ENCODE measurements at places on chromosomes 12 and 14. TPM values are rescaled to one million over a fixed set of nuclear protein-coding genes. Genes with fewer than 3 reads are reported as not detected.

DNA sequence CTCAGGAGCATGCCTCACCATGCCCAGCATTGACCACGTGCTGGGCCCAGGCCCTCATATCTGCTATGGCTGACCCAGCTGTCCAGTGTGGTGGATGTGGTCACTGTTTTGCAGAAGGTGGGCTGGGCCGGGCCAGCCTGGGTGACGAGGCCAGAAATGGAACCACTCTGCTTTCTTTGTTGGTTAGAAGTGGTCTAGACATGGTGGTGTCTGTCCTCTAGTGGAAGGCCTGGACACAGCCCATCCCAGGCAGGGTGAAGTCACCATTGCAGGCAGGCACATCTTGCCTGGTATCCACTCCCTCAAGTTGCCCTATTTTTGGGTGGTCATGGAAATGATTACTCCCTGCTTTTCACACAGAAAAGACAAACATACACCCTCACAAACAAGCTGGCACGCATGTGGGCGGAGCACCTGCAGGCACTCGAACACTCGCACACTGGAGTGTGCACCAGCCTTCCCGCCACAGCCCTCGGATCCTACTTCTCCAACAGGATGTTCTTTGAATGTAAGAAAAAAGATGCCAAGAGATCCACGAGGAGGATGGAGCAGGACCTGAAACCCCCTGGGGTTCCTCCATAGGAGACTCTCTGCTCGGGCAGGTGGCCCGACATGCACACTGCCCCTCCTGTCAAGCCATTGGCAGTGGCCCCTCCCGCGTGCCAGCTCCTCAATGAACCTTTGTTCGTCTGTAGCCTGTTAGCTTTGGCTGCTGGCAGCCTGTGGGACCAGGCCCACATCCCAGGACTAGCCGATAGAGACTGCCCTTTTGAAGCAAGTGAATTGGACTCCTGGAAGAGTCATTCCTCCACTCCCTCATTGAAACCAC lies 38.4 kb downstream of the MLXIP start:
- DNase-seq: no peak
- H3K36me3 ChIP-seq: no peaks in the 10 kb centered on the region
- no peak overlapping the region for H3K27ac ChIP-seq
- no peak overlapping the region for H3K4me3 ChIP-seq

DNA sequence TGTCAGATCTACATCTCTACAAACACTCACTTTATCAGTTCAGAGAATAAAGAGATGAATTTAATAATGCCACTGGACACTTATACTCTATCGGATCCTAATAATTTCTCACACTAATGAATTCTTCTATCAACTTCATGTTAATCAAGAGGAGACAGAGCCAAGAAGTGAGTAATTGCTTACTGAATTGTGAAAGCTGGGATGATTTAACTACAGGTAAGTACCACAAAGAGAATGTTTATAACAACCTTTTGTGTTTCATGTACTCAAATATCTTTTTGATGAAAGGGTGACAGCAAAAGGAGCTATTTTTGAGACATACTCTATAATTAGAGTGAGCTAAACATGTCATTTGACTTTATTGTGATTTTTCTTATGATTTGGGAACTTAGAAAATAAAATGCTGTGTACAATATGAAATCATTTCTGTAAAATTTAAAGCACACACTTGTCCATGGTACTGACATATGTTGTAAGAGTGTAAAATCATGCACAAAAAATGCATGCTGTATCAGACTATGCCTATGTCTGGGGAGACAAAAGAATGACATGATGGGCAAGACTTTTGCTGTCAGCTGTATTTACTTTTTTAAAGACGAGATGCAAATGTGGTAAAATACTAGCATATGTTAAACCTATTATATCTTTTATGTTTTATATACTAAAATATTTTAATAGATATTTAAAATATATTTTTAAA lies 361.2 kb downstream of the CCER1 start:
- H3K4me1 ChIP-seq: no peaks in the 10 kb centered on the region
- H3K27me3 ChIP-seq: no peaks in the 10 kb centered on the region
- H3K27ac ChIP-seq: no peak overlapping the region
- no peak for DNase-seq
- no peak overlapping the region for H3K4me3 ChIP-seq

- H3K4me3 ChIP-seq: no peak overlapping the region
- DNase-seq: no peak
- no peaks in the 10 kb centered on the region for H3K27me3 ChIP-seq
- H3K4me1 ChIP-seq: no peaks in the 10 kb centered on the region
- H3K27ac ChIP-seq: no peak overlapping the region
These were observed 34.9 kb downstream of the PALS1 start for GRCh38 chr14:67276131-67276530.

- no peaks in the 10 kb centered on the region for H3K4me1 ChIP-seq
- DNase-seq: no peak
- no peaks in the 10 kb centered on the region for H3K36me3 ChIP-seq
- no peak overlapping the region for H3K4me3 ChIP-seq
- H3K27ac ChIP-seq: no peak overlapping the region
These were observed 78.6 kb upstream of the PAWR start for GRCh38 chr12:79769189-79769859.

GRCh38 chr12:130461447-130461815 lies 123.7 kb downstream of the PIWIL1 start:
- DNase-seq: no peak
- no peak overlapping the region for H3K27ac ChIP-seq
- no peak overlapping the region for H3K4me3 ChIP-seq
- H3K27me3 ChIP-seq: no peaks in the 10 kb centered on the region
- no peaks in the 10 kb centered on the region for H3K4me1 ChIP-seq

DNA sequence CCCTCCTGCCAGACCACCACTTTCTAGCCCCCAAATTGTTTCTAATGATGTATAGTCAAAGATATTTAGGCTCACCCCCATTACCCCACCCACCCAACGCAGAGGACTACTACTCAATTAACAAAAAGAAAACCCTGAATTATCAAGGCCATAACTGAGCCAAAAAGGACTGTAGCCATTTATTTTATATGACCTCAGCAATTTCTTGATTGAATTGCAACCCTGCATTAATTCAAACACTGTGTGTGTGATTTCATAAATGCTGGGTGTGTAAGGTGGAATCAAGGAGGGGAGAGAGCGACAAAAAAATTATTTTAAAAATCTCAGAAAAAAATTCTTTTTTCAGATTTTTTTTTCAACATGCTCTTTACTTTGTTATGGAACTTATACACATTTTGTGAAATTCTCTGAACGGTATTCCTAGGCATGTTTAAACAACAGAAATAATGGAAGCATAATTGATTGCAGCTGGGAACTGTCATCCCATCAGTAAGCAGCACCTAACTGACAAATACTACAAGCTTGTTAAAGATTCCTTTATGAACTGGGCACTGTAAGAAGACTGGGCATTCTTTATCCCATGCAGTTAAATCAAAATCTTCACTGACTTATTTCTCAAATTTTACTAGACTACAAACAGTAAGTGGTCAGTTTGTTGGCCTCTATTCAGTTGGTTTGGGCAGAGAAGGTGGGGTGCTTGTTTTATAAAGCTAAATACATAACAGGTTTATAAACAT lies 179.1 kb downstream of the SOX5 start:
- no peaks in the 10 kb centered on the region for H3K27me3 ChIP-seq
- H3K4me3 ChIP-seq: no peak overlapping the region
- H3K36me3 ChIP-seq: no peaks in the 10 kb centered on the region

GRCh38 chr12:114174326-114174725 lies 208.2 kb upstream of the RBM19 start:
- H3K4me1 ChIP-seq: no peaks in the 10 kb centered on the region
- H3K36me3 ChIP-seq: no peaks in the 10 kb centered on the region
- no peak overlapping the region for H3K27ac ChIP-seq
- H3K27me3 ChIP-seq: peaks cover 39% of the 10 kb centered on the region

GRCh38 chr12:2233034-2233433 lies 180.2 kb downstream of the CACNA1C start:
- H3K27me3 ChIP-seq: peaks cover 13% of the 10 kb centered on the region
- no peak overlapping the region for H3K27ac ChIP-seq
- no peaks in the 10 kb centered on the region for H3K4me1 ChIP-seq
- H3K4me3 ChIP-seq: no peak overlapping the region

DNA sequence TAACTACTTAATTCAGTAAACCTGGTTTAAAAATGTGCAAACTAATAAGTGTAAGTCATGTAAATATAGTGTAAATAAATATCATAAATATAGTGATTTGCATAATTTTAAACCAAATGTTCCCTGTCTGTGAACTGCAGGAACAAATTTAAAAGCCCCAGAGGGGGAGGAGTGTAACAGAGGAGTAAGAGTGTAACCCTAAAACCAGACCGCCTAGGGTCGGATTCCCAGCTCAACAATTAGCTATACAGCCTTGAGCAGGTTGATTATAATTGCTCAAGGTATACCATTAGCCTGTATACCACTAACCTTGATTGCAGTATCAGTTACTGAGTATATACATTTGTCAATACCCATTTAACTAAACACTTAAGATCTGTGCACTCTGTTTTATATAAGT lies 218.4 kb downstream of the ADAMTS20 start:
- H3K27ac ChIP-seq: no peak overlapping the region
- H3K4me1 ChIP-seq: peaks cover 1% of the 10 kb centered on the region
- no peaks in the 10 kb centered on the region for H3K36me3 ChIP-seq
- no peak overlapping the region for H3K4me3 ChIP-seq

DNA sequence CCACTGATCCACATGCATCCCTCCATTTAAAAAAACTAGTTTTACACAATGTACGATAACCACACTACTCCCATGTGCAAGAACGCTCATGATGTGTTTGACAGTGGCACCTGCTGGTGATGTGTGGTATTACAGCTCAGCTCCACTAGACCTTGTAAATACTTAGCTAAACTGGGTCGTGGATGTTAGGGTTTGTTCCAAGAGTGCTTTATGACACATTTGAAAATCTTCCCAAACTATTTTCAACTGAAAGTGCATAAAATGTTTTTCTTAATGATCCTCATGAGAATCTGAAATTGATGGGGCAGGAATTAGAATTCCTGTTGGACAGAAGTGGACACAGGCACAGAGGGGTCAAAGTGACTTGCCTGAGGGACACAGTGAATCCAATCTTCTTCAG lies 99.2 kb downstream of the SCARB1 start:
- no peaks in the 10 kb centered on the region for H3K36me3 ChIP-seq
- H3K27ac ChIP-seq: no peak overlapping the region
- no peak overlapping the region for H3K4me3 ChIP-seq
- H3K27me3 ChIP-seq: no peaks in the 10 kb centered on the region
- H3K4me1 ChIP-seq: no peaks in the 10 kb centered on the region

DNA sequence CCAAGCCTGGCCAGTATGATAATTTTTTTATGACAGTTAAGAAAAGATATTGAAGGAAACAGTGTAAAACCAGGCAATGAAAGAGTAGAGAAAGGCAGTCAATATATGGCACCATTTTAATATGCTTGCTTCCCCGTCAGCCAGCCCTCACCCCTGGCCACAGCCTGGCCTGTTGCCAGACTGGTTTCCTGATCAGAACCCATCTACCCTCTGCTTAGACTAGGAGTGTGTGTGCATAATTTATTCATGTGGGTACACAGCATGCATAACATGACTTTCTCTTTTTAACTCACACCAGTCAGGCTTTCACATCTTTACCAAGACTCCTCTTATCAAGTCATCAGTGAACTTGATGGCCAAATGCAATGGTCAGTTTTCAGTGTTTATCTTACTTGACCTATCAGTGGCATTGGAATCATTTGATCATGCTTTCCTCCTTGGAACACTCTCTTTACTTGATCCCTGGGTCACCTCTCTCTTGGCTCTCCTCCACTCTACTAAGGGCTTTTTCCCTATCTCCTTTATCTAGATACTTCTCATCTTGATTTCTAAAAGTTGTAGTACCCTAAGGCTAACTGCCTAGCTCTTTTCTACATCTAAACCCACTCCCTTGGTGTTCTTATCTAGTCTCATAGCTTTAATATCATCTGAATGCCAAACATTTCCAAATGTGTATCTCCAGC lies 10.0 kb upstream of the GPR19 start:
- DNase-seq: no peak
- H3K4me3 ChIP-seq: no peak overlapping the region
- H3K27me3 ChIP-seq: no peaks in the 10 kb centered on the region
- no peak overlapping the region for H3K27ac ChIP-seq

- peak; percentile 15 for DNase-seq
- H3K36me3 ChIP-seq: no peaks in the 10 kb centered on the region
- H3K4me3 ChIP-seq: no peak overlapping the region
- H3K4me1 ChIP-seq: no peaks in the 10 kb centered on the region
- no peaks in the 10 kb centered on the region for H3K27me3 ChIP-seq
These were observed 159.5 kb downstream of the BRMS1L start for GRCh38 chr14:35985474-35986218.

GRCh38 chr14:37559386-37559785 lies 35.7 kb downstream of the FOXA1 start:
- no peaks in the 10 kb centered on the region for H3K27me3 ChIP-seq
- no peaks in the 10 kb centered on the region for H3K4me1 ChIP-seq
- no peak for DNase-seq
- no peak overlapping the region for H3K4me3 ChIP-seq
- no peak overlapping the region for H3K27ac ChIP-seq

DNA sequence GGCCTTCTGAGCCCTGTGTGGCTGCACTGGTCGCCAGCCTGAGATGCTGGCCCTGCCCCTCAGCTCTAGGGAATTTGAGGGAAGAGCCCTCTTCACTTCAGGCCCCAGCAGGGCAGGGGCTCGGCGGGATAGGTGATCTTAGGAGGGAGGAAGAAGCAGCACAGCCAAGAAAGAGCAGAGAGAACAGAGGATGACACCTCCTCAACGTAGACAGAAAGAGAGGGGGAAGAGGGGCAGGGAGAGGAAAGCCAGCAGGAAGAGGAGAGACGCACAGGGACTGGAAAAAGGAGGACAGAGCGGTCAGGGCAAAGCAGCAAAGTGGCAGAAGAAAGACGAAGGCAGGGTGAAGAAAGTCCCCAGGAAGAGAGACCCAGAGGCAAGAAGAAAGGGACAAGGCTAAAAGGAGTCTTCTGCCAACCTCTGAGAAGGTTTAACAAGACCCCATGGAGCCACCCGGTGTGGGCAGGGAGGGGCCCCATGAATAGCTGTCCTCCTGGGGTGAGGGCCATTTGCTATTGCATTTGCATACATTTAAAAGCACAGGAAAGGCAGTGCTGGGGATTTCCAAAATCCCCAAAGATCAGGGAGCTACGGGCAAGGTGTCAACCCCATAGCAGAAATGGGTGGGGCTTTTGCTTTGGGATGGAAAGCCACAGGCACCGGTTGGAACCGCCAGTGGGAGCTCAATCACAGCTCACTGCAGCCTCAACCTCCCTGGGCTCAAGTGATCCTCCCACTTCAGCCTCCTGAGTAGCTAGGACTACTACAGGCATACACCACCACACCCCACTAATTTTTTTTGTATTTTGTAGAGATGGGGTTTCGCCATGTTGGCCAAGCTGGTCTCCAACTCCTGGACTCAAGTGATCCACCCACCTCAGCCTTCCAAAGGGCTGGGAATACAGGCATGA lies 22.7 kb downstream of the CMKLR1 start:
- H3K36me3 ChIP-seq: no peaks in the 10 kb centered on the region
- DNase-seq: no peak
- H3K4me3 ChIP-seq: no peak overlapping the region
- H3K27me3 ChIP-seq: peaks cover 12% of the 10 kb centered on the region
- no peak overlapping the region for H3K27ac ChIP-seq
- no peaks in the 10 kb centered on the region for H3K4me1 ChIP-seq

The KSR2 gene
- 10.1 TPM for total RNA-seq

The CLMN gene
- 33.4 TPM for total RNA-seq

The TAS2R46 gene
- 0.42 TPM for total RNA-seq

The HIF1A gene
- total RNA-seq: 113 TPM

The C12orf54 gene
- not detected for total RNA-seq

The TMEM63C gene
- 5.7 TPM for total RNA-seq

The SPX gene
- 0.76 TPM for total RNA-seq

The SIX6 gene
- not detected for total RNA-seq

The GPRC5A gene
- total RNA-seq: 305 TPM

The GUCY2C gene
- total RNA-seq: not detected

The PMEL gene
- 5.8 TPM for total RNA-seq

All from HCT116 (cell line).